Stimulated activated CD8-positive, alpha-beta memory T cell treated with anti-CD3 and anti-CD28 coated beads, Interleukin-2, amount 100 ng/mL, for 48 hours (primary cell): ENCODE measurements at places on chromosomes 12 and 14.

DNA sequence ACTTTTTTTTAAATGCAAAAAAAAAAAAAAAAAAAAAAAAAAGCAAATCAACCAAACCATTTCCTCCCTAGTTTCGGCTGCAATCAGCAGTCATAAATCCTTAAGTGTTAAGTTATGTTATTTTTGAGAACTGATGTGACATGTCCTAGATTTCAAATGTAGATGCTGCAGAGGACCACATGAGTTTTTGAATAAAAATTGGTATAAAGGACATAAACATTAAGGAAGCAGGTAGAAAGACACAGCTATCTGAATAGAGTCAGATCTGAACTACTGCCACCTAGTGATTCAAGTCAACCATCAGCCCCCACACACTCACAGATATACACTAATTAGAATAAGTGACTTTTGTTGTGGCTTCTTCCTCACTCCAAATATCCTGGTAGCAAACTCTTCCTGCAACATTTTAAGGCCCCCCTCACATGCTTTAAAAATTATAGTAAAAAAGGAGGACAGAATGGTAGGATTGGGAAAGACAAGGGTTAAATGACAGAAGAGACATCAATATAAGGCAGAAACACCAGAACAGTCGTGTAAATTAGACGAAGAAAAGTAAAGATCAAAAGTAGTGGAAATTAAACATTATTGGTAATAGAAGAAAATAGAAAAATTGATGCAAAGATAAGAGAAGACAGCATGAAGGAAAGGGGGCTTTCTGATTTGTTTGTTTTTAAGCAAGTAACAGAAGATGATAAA lies 394.5 kb upstream of the ATP2B1 start:
- no peak for DNase-seq

- no peak for DNase-seq
These were observed 118.1 kb upstream of the FOXN3 start for GRCh38 chr14:89534902-89535685.

DNA sequence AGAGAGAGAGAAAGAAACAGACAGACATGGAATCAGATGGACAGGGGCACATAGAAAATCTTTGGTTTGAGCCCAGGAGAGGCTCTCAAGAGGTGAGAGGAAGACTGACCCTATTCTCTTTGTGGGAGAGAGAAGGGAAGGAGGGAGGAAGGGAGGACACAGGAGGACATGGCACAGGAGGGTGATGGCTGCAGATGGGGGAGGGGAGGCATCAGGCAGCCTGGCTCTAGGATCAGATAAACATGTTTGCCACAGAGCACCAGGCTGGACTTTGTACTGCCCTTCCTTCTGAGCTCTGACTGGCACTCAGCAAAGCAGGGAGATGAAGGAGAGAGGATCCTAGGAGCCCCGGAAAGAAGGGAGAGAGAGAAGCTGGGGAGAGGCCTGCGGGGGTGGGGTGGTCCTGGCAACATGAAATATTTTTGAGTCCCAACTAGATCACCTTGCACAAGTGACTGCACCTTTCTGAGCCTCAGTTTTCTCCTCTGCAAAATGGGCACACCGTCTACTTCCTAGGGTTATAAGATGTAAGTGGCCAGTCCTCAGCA lies 6.1 kb downstream of the HNF1A start:
- no peak for DNase-seq

DNA sequence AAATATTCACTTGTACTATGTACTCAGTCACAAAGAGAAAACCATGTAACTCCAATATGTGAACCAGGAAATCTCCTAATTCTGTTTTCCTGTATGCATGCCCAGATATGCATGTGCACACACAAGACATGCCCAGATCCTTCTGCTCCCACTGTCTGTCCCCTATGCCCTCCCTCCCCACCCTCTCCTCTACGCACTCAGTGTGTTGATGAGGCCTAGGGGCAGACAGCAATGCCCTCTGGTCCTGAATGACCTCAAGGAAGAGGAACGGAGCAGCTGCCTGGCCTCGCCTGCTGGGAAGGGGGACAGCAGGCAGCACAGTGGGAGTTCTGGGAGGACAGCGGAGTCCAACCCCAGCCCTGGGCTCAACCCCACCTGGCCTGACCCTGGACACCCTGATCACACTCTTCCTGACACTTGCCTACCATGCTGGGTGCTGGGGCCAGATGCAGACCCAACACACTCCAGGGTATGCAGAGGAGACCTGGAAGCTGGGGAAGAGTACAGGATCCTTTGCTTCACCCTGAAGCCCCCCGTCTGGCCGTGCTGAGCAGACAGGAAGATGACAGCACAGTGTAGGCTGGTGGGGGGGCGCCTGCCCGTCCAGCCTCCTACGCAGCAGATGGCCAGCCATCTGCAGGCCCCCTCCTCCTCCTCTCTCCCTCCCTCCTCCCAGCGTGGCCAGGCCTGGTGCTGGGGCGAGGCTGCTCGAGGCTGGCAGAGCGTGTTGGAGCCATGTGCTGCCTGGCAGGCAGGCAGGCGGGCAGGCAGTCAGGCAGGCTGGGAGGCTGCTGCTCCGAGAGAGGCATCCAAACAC lies 106.6 kb upstream of the NCOR2 start:
- DNase-seq = no peak

- no peak for DNase-seq
These were observed 98.1 kb downstream of the GAS2L3 start for GRCh38 chr12:100671396-100672074.

GRCh38 chr12:130031571-130032189 lies 127.9 kb upstream of the TMEM132D start:
- peak; percentile 65 for DNase-seq

DNA sequence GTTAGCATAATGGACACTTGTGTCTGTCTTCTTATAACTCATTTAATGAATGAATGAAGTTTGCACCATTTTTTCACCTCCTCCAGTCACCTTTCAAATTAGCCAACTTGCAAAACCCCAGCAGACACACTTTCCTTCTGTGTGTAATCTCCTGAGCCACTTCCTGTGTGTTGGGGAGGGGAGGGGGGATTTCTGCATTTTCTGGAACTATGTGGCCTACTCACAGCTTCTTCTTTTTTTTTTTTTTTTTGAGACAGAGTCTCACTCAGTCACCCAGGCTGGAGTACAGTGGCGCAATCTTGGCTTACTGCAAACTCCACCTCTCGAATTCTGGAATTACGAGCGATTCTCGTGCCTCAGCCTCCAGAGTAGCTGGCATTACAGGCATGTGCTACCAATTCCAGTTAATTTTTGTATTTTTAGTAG lies 4.1 kb upstream of the SERPINA1 start:
- DNase-seq = no peak
